ENCODE measurements at places on chromosomes 3 and 15. TPM values are rescaled to one million over a fixed set of nuclear protein-coding genes. Genes with fewer than 3 reads are reported as not detected.

DNA sequence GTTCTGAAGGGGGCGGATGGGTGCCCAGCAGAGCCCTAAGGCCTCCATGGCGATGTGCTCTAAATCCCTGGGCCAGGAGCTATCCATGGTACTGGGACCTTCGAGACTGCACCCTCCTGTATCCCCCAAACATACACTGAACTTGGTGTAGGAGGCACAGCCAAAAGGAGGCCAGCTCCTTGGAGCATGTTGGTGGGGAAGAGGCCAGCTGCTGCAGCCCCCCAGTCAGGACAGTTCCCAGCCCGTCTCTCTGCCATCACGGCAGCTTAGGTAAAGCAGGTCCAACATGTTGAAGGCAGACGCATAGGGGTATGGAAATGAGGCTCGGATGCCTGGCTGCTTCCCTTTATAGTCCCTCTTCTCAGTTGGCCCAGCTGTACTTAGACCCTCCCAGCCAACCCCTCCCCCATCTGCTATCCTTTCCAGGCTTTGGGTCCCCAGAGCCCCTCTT lies 1.8 kb downstream of the CAMKV start:
- no peak for DNase-seq

DNA sequence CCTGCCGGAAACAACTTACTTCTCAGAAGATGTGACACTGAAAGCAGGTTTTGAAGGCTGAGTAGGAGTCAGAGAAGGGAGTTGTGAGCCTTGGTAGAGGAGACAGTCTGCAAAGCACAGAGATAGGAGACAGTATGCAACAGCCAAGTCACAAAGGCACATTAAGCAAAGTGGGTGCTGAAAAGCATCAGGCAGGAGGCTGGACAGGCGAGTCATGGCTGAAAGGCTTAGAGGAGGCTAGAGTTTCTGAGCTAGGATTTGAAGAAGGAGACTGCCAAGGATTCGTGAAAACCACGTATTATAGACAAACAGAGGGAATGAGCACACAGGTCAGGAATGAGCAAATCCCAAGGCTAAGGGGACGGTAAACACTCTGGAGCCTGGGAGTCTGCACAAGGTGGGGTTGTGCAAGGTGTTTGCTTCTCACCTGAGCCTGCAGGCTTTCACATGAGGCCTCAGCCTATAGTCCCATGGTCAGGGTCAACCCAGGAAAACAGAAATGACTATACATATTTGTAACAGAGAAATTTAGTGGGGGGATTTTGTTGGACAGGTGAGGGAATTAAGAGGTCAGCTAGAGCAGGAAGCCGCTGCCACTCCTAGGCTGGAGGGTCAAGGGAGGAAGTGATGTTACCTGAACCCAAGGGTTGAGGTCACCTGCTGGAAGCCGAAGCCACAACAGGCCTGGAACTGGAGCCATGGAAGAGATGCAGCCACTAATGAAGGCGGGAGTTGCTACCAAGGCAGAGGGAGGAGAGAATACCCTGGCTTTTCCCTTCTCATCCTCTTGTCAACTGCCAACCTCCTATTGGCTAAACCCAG lies 23.1 kb upstream of the TRIM71 start:
- DNase-seq, result no peak

- no peak for DNase-seq
These were observed 2.9 kb upstream of the CLN6 start for GRCh38 chr15:68232449-68232848.

DNA sequence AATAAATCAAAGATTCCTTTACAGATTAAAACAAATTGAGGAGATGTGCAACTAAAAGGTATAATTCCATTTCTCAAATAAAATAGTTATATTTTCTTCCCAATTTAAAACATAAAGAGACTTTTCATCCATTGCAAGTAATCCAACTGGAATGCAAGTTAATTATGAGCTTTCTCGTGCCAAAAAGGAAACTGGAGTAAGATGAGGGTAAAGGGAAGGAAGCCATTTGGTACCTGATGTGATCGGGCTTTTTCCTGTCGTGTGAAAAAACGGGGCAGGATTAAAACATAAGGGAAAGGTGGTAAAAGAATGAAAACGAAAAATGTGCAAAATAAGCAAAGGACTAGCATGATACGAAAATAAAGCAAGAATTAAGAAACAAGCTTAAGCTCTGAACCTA lies 41.8 kb upstream of the XXYLT1 start:
- DNase-seq, result no peak

DNA sequence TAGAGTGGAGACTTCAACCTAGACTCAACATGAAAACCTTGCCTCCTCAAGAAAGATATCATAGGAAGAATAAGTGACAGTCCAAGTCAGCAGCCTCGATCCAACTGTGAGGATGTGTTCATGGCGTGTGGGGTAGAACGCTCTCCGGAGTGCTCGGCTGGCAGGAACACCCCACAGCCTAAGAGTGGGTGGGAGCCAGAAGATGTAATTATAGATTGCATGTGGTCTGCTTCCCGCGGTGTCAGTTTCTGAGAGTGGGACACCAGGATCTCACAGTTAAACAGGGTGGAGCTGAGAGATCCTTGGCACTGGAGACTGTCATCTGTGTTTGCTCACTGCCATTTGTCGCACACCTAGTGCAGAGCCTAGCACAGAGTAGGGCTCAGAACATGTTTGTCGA lies 158.0 kb downstream of the CTNNB1 start:
- no peak for DNase-seq

DNA sequence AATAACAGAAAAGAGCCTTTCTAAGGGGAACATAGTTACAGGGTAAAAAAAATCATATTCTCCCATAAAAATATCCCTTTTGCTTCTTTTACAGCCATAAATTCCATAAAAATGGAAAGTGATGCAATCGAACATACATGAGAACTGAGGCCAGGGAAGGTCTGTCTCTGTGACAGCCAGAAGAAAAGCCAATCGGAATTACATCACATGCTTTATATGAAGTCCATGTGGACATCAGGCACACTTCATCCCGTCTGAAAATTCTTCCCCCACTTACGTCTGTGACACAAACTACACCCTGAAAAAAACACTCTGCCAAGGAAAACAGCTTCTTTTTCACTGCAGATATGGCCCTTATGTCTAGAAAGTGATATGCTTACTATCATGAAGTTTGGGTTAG lies 323.5 kb downstream of the ERC2 start:
- DNase-seq, result no peak

GRCh38 chr3:13825311-13825579 lies 54.6 kb downstream of the WNT7A start:
- no peak for DNase-seq

GRCh38 chr15:79644091-79644490 lies 212.0 kb downstream of the MINAR1 start:
- no peak for DNase-seq

DNA sequence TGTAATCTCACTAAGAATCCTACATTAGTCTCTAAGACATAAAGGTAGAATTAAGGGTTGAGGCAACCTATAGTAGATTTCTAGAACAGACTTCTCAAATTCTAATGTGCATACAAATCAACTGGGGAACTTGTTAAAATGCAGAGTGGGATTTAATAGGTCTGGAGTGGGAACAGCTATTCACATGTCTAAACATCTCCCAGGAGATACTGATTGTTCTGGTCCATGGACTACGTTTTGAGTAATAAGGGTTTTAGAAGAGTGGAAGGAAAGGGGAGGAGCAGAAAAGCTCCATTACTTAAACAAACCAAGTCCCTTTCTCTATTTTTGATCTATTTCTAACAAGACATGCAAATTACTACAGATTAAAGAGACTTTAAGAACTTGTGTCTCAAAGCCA lies 524.8 kb downstream of the TUSC7 start:
- DNase-seq, result no peak

DNA sequence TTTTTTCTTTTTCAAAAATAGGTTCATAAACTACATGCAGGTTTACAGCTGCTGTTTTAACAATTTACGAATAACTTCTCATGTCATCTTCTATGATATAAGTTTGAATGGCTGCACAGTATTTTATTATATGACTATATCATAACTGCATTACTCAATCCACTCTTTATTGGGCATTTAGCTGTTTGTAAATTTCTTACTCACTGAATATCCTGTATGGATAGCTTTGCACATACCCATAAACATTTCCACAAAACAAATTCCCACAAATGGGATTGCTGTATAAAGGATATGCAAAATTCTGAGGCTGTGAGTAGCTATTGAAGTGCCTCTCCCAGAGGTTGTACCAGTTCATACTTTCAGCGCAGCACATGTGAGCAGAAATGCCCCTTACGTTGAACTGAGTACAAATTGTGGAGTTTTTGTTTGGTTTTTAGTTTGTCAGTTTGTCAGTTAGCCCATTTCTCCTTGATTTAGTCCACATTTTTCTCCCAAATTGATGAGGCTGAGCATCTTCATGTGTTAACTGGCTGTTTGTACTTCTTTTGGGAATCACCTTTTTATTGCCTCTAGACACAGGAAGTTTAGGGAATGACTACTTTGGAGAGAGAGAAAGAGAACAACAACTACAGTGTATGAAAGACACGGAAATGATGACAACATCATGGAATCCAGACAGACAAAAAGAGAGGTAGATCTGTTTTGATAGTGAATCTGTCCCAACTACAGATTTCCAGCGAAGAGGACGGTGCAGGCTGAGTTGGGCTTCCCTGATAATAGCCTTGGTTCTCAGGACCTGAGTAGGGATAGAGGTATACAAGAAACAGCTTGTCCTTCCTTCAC lies 24.8 kb downstream of the TTC23 start:
- DNase-seq, result no peak

GRCh38 chr15:52801748-52802085 lies 11.6 kb upstream of the ONECUT1 start:
- no peak for DNase-seq

- DNase-seq, result no peak
These were observed at the start of gene FES for GRCh38 chr15:90883976-90884718. TSS of gene FES (plus strand) at chr15:90884504. CDS start at chr15:90885046, 542 bp downstream.

- no peak for DNase-seq
These were observed 54.4 kb downstream of the CCDC66 start for GRCh38 chr3:56611364-56611763.

DNA sequence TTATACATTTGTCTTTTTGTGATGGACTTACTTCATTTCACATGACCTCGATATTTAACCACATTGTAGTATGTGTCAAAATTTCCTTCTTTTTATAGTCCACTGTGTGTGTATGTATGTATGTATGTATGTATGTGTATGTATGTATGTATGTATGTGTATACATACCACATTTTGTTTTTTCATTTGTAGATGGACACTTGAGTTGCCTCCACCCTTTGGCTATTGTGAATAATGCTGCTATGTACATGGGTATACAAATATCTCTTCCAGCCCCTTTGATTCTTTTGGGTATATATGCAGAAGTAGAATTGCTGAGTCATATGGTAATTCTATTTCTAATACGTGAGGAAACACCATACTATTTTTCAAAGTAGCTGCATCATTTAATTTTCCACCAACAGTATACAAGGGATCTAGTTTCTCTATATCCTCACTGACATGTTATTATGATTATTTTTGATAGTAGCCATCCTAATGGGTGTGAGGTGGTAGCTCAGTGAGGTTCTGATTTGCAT lies 228.2 kb downstream of the OPA1 start:
- DNase-seq, result no peak

GRCh38 chr3:12024959-12025570 lies 20.9 kb downstream of the SYN2 start:
- no peak for DNase-seq

GRCh38 chr15:64044300-64045100 lies 1.8 kb downstream of the DAPK2 start:
- DNase-seq, result no peak

GRCh38 chr3:107600780-107601179 lies 78.0 kb downstream of the BBX start:
- no peak for DNase-seq

GRCh38 chr15:90191794-90192509 lies 9.2 kb upstream of the SEMA4B start:
- DNase-seq, result no peak

DNA sequence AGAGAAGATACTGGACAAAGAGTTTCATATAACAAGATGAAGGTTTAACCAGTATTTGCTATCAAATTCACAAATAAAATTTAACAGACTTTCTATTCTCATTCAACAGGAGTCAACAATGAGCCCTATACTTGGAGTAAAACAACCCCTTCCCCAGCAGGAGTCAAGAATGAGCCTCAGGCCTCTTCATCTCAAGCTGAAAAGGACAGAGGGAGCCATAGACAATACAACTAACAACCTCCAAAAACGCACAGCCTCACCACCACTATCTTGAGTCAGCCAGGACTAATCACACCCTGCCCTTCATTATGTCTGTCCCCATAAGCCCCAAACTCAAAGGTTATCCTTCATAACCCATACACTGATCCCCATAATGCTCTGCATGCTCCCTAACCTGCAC lies 36.4 kb downstream of the ETFA start:
- no peak for DNase-seq

DNA sequence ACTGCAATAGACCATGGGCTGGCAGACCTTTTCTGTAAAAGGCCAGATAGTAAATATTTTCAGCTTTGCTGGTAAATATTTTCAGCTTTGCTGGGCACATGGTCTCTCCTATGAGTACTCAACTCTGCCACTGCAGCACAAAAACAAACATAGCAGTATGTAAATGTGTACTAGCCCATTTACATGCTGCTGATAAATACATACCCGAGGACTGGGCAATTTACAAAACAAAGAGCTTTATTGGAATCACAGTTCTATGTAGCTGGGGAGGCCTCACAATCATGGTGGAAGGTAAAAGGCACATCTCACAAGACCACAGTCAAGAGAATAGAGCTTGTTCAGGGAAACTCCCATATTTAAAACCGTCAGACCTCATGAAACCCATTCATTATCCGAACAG lies 793.0 kb downstream of the EDEM1 start:
- no peak for DNase-seq

DNA sequence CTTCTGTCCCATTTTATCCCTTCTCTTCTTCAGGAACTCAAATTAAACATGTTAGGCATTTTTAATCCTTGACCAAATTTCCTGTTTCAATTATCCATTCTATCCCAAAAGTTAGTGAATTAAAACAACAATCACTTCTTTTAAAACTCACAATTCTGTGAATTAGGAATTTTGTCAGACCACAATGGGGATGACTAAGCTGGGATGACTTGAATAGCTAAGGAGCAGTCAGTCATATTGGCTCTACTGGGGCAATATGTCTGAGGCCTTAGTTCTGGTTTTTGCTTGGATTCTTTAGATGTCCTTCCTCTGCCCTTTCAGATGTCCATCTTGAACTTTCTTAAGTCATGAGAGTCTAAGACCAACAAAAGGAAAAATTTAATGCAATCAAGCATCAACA lies 178.2 kb upstream of the TGFBR2 start:
- DNase-seq, result no peak

- DNase-seq, result no peak
These were observed 111.3 kb downstream of the BBX start for GRCh38 chr3:107634099-107634489.

GRCh38 chr3:12618426-12618825 lies 45.5 kb downstream of the RAF1 start:
- no peak for DNase-seq

Gene IQCF5
- not detected for total RNA-seq

Gene ILDR1
- total RNA-seq, result not detected

Gene RUBCN
- 39.5 TPM for total RNA-seq

Gene ACVR2B
- total RNA-seq, result 4.5 TPM

Gene ADCY5
- not detected for total RNA-seq

Gene NIPA2
- total RNA-seq, result 112 TPM

Gene IL17RE
- 0.73 TPM for total RNA-seq

Gene CSPG4
- total RNA-seq, result not detected

Gene HEMK1
- 27.4 TPM for total RNA-seq

Gene RNF168
- total RNA-seq, result 20.9 TPM

Gene PIGZ
- 0.61 TPM for total RNA-seq

Gene CALML4
- total RNA-seq, result 4.8 TPM
